Effector memory CD8-positive, alpha-beta T cell (primary cell): ENCODE measurements at places on chromosomes 6 and 20.

GRCh38 chr20:53050338-53050737, 78.2 kb downstream of the TSHZ2 start:
- H3K36me3 ChIP-seq = no peaks in the 10 kb centered on the region
- H3K4me3 ChIP-seq = no peak overlapping the region
- H3K27me3 ChIP-seq = peaks cover 11% of the 10 kb centered on the region
- no peak for DNase-seq
- no peaks in the 10 kb centered on the region for H3K4me1 ChIP-seq
- no peak overlapping the region for H3K27ac ChIP-seq

- H3K4me3 ChIP-seq = no peak overlapping the region
- H3K27me3 ChIP-seq = no peaks in the 10 kb centered on the region
- peaks cover 3% of the 10 kb centered on the region for H3K36me3 ChIP-seq
- no peak for DNase-seq
- peaks cover 20% of the 10 kb centered on the region for H3K4me1 ChIP-seq
- no peak overlapping the region for H3K27ac ChIP-seq
Observed at GRCh38 chr6:37192666-37193065, 22.7 kb downstream of the PIM1 start.

GRCh38 chr6:108838101-108838717, 10.0 kb upstream of the ARMC2 start:
- H3K27ac ChIP-seq = peak overlapping the region; percentile 94
- peak overlapping the region; percentile 63 for H3K4me3 ChIP-seq
- peaks cover 15% of the 10 kb centered on the region for H3K36me3 ChIP-seq

DNA sequence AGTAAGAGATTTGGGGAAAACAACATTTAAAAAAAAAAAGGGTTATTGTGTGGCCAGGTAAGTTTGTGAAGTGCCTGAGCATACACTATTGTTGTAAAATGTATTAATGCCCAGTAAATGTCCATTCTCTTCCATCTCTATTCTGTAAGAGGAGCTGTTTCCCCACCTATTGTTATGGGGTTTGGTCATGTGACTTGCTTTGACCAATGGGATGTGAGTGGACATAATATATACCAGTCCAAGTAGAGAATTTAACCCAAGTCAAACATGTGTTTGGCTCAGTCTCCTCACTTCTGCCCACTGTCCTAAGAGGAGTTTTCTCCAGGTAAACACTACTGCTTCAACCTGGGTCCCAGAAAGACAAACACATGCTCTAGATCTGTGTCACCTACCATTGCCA, 377.1 kb downstream of the FOXA2 start:
- DNase-seq = no peak
- H3K27me3 ChIP-seq = no peaks in the 10 kb centered on the region
- no peak overlapping the region for H3K27ac ChIP-seq
- H3K36me3 ChIP-seq = no peaks in the 10 kb centered on the region

DNA sequence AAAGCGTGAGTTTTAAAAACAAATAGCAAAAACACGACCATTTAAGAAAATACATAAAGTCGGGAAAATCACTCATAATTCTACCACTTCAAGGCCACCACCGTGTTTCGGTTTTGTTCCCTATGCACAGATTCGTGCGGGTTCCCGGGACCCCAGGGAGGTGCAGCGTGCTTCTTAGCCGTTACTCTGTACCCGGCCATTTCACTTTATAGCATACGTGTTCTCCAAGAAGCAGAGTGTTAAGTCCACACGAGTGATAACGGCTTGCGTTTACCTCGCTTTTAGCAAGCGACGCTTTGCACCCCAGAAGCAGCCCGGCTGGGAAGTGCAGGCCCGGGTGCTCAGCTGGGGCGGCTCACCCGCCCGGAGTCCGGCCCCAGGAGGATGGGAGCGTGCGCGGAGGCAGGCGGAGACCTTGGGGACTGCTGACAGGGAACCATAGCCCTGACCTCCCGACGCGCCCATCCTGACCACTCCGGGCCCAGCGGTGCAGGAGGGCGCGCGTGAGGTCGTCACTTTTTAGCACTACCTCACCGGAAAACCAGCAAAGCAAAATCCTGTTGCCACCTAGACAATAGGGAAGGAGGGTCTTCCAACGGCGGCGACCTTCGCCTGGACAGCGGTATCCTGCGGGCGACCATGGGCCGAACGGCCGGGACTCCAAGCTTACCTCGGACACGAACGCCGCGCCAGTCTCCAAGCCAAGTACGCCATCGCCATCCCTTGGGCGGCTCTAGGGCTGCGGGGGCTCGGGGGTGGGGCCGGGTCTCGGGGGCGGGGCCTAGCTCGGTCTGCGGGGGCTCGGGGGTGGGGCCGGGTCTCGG, at the start of gene ECI2:
Gene ECI2 (minus strand): TSS at position 735 of the 824 bp plus-strand sequence. CDS start 15 bp downstream, at position 720.
- no peaks in the 10 kb centered on the region for H3K27me3 ChIP-seq
- DNase-seq = no peak

DNA sequence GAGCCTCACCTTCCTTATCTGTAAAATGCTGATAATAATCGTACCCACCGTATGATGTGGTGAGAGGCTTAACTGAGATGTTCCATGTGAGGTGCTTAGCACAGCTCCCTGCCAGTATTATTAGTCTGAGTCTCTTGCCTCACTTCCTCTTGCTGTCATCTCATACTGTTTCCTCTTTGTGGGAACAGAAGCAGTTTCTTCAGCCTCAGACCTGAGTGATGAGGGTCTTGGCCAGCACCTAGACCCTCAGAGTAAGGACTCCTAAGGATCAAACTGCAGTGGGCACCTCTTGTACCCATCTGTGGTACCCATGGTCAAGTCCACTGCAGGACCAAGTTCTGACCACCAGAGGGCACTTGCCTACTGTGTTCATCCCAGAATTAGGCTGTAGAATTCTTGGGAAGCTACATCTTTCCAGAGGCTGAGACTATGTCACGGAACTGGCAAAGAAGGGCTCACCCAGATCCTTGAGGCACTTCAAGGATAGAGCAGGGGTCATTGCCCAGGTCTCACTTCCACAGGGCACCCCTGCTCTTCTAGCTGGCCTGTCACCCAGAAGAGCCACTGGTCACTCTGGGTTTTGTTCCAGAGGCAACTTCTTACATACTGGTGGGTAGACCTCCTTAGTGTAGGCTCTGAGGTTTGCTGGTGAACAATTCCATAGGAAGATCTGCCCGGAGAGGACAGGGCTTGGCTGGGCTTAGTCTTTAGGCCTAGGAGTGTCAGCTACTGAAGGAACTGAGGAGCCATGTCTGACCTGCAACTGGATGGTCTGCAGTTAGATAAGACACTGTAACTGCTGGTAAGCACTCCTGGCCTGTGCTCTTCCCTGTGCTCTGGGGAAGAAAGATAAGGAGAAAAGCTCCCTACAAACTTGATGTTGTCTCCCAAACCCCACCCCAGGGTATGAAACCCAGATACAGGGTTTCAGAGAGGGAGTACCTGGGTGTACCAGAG, 20.6 kb upstream of the SGK2 start:
- no peak overlapping the region for H3K4me3 ChIP-seq
- no peaks in the 10 kb centered on the region for H3K27me3 ChIP-seq
- H3K4me1 ChIP-seq = no peaks in the 10 kb centered on the region

DNA sequence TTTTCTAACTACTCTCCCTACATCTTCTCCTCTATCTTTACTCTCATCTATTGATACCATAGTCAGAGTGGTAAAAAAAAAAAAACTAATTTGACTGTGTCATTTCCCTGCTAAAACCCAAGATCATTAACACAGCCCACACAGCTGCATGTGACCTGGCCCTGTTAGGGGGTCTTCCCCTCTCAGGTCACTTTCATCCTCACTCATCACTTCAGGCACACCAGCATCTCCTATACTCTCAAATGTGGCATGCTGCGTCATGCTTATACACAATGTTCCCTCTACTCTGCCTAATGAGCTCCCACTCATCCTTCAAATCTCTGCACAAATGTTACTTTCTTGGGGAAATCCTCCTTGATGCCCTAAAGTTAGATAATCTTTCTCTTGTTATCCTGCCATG, 86.8 kb downstream of the CDK19 start:
- DNase-seq = no peak
- H3K27ac ChIP-seq = no peak overlapping the region
- H3K4me1 ChIP-seq = no peaks in the 10 kb centered on the region
- no peaks in the 10 kb centered on the region for H3K27me3 ChIP-seq

DNA sequence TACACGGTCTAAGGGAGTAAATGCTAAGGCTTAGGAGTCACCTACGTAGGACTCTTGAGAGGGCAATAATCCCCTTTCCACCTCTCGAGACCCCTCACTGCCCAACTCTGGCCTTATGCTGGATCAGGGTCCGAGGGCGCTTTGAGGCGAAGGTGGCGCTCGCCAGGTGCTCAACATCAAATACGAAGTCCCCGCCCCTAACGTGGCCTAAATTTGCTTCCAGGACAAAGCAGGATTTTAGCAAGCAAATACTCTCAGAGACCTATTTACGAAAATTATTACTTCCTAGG, 406 bp upstream of the TRIM26 start:
- no peak for DNase-seq
- H3K27me3 ChIP-seq = no peaks in the 10 kb centered on the region
- peak overlapping the region; percentile 88 for H3K4me3 ChIP-seq

DNA sequence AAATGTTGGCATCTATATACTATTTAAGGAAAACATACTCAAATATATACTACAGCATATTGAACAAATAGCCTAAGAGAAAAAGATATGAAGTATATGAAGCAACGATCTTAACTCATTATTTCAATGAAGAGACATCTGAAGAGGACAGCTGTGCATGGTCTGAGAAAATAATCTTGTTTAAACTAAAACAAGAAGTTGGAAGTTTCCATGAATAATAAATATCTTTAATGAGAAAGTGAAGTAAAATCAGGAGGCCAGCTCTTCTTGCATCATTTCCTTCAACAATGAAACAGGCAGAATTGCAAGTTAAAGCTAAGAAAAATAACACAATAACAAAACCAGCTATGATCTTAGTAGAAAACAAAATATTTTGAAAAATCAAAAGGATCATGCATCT, 1265.4 kb upstream of the MAP3K7 start:
- H3K4me1 ChIP-seq = no peaks in the 10 kb centered on the region
- no peak for DNase-seq
- H3K36me3 ChIP-seq = no peaks in the 10 kb centered on the region
- no peak overlapping the region for H3K4me3 ChIP-seq
- no peaks in the 10 kb centered on the region for H3K27me3 ChIP-seq

DNA sequence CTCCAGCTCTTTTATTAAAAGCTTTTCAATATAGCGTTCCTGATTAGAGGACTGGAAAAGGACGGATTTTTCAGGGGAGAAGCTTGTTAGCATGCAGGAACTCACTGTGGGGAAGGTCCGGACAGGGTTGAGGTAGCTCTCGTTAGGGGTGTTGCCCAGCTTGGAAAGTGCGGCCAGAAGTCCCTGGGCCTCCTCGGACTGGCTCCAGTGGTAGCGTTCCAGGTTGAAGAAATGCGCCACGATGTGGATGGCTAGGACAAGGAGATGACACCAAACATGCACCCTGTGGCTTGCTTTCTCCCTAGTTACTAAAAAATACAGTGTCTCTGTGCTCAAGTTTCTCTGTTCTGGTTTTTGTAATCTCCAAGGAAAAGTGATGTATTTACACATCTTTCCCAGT, 12.5 kb downstream of the NOX3 start:
- DNase-seq = no peak
- H3K36me3 ChIP-seq = no peaks in the 10 kb centered on the region
- H3K4me1 ChIP-seq = peaks cover 5% of the 10 kb centered on the region
- H3K27ac ChIP-seq = no peak overlapping the region
- H3K4me3 ChIP-seq = no peak overlapping the region

DNA sequence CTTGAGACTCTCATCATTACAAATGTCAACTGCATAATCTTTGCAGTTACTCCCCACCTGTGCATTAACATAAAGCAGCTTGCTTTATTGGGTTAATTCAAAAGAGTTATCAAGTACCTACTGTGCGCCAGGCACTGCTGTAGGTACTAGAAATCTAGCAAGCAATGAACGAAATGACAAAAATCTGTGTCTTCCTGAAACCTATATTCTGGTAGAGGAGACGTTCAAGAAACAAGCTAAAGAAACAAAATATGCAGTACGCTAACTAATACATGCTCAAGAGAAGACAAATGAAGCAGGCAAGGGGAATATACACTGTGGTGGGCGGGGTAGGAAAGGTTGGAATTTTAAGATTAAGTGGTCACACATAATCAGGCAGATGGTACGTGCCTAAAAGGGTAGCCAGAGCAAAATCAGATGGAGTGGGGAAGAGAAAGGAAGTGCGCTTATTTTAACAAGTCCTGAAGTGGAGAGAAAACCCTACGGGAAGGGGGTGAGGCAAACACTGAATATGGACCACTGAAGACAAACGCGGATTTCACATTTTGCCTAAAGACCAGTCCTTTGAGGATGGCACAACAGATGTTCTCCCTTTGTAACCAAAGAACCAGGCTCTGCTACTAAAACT, 1.2 kb downstream of the ELOVL2 start:
- H3K36me3 ChIP-seq = peaks cover 9% of the 10 kb centered on the region
- no peak for DNase-seq
- H3K4me3 ChIP-seq = peak overlapping the region; percentile 74
- H3K27ac ChIP-seq = no peak overlapping the region
- H3K27me3 ChIP-seq = peaks cover 48% of the 10 kb centered on the region

GRCh38 chr6:154506108-154506507, 4.4 kb downstream of the CNKSR3 start:
- peaks cover 3% of the 10 kb centered on the region for H3K36me3 ChIP-seq
- H3K4me1 ChIP-seq = peaks cover 6% of the 10 kb centered on the region
- no peak overlapping the region for H3K27ac ChIP-seq
- H3K27me3 ChIP-seq = peaks cover 65% of the 10 kb centered on the region

- H3K27ac ChIP-seq = no peak overlapping the region
- no peaks in the 10 kb centered on the region for H3K27me3 ChIP-seq
- no peak for DNase-seq
Observed at GRCh38 chr6:128655978-128656498, 135.6 kb upstream of the PTPRK start.

DNA sequence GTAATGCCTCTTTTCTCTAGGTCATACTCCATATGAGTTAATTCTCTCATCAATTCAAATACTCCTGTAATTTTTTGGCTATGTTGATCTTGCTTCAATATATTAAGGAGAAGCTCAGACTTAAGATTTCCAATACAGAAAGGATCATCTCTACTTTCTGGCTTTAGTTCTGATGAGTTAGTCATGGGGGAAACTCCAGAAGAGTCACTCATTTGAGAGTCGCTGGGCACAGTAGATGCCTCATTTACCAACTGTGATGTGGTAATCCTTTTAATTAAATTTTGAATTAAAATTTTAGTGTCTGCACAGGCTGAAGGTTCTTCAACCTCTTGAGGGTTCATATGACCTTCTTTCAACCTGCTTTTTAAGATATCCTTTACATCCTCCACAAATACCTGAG, 38.5 kb downstream of the DST start:
- no peaks in the 10 kb centered on the region for H3K27me3 ChIP-seq
- no peak overlapping the region for H3K27ac ChIP-seq
- no peak for DNase-seq
- H3K36me3 ChIP-seq = no peaks in the 10 kb centered on the region
- H3K4me1 ChIP-seq = no peaks in the 10 kb centered on the region

GRCh38 chr6:138586638-138587037, 87.3 kb upstream of the NHSL1 start:
- no peak for DNase-seq
- H3K4me3 ChIP-seq = no peak overlapping the region
- no peak overlapping the region for H3K27ac ChIP-seq
- H3K36me3 ChIP-seq = no peaks in the 10 kb centered on the region
- peaks cover 6% of the 10 kb centered on the region for H3K27me3 ChIP-seq
